Osteocyte (in vitro differentiated cells): ENCODE measurements at places on chromosomes 3 and 15. TPM values are rescaled to one million over a fixed set of nuclear protein-coding genes. Genes with fewer than 3 reads are reported as not detected.

The SST gene
- total RNA-seq, result not detected in 2 replicates

The CEMIP gene
- total RNA-seq, result 445 and 457 TPM in 2 replicates

DNA sequence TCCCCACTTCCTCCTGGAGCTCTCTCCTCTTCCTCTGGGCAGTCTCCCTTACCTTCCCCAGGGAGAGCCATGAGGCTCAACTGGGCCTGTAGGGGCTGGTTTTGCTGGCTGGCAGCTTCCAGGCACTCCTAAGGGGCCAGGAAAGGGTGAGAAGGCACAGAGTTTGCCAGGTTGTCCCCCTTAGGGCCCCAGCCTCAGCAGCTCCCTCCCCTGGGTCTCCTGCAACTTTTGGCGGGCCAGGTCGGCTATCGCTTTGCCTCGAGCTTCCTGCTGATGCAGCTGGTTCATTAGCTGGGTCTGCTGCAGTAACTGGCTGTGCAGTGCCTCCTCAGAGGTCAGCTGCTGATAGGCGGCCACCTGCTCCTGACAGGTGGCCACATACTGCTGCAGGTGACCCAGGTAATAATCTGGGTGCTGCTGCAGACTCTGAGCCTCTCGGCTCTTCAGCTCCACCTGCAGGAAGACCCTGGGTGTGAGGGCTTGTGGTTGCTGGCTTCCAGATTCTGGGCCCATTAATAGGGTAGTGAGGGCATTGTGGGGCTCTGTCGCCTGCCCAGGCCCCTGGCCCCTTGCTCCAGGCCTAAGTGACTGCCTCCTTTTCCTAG is 29.7 kb upstream of the OR4F6 start:
- no peak overlapping the region for H3K27ac ChIP-seq
- H3K4me1 ChIP-seq, result no peaks in the 10 kb centered on the region
- no peak for DNase-seq
- peaks cover 3% of the 10 kb centered on the region for H3K27me3 ChIP-seq
- H3K36me3 ChIP-seq, result peaks cover 5% of the 10 kb centered on the region

- no peaks in the 10 kb centered on the region for H3K27me3 ChIP-seq
- H3K36me3 ChIP-seq, result peaks cover 11% of the 10 kb centered on the region
- peaks cover 43% of the 10 kb centered on the region for H3K4me1 ChIP-seq
- no peak overlapping the region for H3K4me3 ChIP-seq
- no peak for DNase-seq
- peak overlapping the region; percentile 36 for H3K27ac ChIP-seq
Measured at GRCh38 chr3:42094128-42094527, 3.0 kb downstream of the TRAK1 start.

DNA sequence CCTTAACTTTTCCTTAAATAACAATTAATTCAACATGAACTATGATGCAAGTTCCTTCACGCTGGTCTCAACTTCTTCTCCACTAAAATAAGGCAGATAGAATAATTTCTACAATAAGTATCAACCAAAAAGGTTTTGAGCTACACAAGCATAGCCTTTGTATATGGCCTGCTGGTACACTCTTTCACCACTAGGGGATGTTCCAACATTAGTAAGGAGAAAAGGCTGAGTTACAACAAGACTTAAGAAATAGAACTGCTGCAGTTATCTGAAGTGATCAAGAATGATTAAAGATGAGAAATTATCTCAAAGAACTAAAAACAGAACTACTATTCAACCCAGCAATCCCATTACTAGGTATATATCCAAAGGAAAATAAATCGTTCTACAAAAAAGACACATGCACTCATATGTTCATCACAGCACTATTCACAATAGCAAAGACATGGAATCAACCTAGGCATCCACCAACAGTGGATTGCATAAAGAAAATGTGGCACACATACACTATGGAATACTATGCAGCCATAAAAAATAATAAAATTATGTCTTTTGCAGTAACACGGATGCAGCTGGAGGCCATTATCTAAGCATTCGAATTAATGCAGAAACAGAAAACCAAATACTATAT is 14.4 kb downstream of the ATP13A3 start:
- H3K4me1 ChIP-seq, result peaks cover 7% of the 10 kb centered on the region
- no peak for DNase-seq
- no peaks in the 10 kb centered on the region for H3K27me3 ChIP-seq
- no peaks in the 10 kb centered on the region for H3K36me3 ChIP-seq

The ANKRD34C gene
- 0.08 TPM in 1 of 2 replicates, not detected in the other for total RNA-seq

DNA sequence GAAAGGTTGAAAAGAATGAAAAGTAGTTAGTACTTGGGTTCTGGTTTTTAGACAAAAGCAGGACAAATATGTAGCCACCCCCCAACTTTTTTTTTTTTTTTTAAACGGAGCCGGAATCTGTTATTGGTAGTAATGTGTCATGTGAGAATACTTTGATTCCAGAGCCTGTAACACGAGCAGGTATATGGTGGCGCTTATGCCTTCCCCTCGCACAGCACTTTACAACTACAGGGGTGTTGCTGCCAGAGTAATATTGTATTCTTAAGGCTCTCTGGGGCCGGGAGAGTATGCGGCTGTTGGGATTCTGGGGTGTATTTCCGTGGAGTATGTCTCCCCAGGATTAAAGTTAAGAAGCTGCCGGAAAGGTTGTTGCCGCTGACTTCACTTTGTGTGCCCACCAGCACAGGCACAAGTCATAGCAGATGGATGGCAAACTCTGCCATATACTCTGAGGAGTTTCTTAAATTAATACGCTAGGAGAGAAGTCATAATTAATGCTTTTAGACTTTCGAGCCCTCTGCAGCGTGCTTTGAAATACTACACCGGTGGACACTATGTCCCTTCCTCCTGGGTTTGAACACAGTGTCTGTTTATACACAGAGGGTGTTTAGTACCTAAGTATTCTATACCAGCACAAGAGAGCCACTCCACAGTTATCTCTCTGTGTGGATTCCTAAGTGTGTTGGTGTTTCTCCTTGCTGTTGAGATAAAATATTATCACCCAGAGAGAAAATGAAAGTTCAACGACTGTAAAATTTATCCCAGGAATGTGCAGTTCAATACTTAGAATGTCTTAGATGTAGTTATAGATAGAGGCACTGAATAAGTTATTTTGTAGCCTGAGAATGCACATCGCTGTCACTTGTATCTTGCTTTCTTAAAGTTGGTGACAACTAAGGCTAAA is 1.4 kb downstream of the MBNL1 start:
- H3K27ac ChIP-seq, result peak overlapping the region; percentile 95
- no peak for DNase-seq
- peaks cover 61% of the 10 kb centered on the region for H3K4me1 ChIP-seq
- H3K4me3 ChIP-seq, result peak overlapping the region; percentile 92
- no peaks in the 10 kb centered on the region for H3K36me3 ChIP-seq

DNA sequence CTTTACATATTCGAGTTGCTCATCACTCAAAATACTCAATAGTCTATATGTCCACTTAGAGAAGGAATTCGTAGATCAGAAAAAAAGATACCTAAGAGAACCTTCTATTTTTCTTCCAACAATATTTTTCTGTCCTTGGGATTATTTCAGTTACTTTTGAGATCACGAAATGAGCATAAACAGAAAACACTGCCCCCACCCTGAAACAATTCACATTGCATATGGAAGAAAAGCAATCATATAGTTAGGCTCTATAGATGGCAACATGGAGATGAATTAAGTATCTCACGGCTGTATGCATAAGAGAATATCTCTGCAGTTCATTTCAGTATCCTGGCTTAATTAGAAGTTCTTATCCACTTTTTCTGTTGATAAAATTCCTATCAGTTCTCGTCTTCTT is 391.1 kb downstream of the FGF12 start:
- no peaks in the 10 kb centered on the region for H3K27me3 ChIP-seq
- DNase-seq, result no peak
- no peak overlapping the region for H3K27ac ChIP-seq
- no peaks in the 10 kb centered on the region for H3K36me3 ChIP-seq

- H3K27me3 ChIP-seq, result no peaks in the 10 kb centered on the region
- no peak overlapping the region for H3K4me3 ChIP-seq
- no peak overlapping the region for H3K27ac ChIP-seq
Measured at GRCh38 chr3:152151216-152151876, 117.4 kb upstream of the MBNL1 start.
